Upper lobe of right lung (tissue), 1 donor: ENCODE measurements at places on chromosomes 2 and 18. TPM values are rescaled to one million over a fixed set of nuclear protein-coding genes. Genes with fewer than 3 reads are reported as not detected.

TUBA4B gene
- not detected for total RNA-seq

C2orf42 gene
- 9.6 TPM for total RNA-seq

BAZ2B gene
- 91.9 TPM for total RNA-seq

DNAH7 gene
- 0.98 TPM for total RNA-seq

POLE4 gene
- total RNA-seq = 59.8 TPM

AKAIN1 gene
- not detected for total RNA-seq

SF3B6 gene
- total RNA-seq = 55.2 TPM

ASTL gene
- not detected for total RNA-seq

C2orf66 gene
- total RNA-seq = 0.38 TPM
